ENCODE measurements at places on chromosomes 2 and 18.

GRCh38 chr2:39732482-39732881 lies 46.6 kb downstream of the THUMPD2 start:
- no peak for DNase-seq

DNA sequence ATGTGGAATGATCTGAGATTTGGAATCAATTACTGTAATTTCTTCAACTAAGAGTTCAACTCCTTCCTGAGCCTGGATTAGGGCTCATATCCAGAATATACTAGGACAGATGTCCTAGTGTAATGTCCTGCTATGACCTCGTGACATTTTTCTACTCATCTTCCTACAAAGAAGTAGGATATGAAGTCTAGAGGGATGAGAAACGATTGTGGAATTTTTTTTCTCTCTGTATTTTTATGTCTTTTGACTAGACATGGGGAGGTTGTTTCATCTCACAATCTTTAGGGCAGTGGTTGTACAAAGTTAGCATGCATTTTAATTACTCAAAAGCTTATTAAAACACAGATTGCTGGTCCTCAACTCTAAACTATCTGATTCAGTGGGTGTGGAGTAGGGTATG lies 203.0 kb downstream of the PARD3B start:
- DNase-seq: no peak

DNA sequence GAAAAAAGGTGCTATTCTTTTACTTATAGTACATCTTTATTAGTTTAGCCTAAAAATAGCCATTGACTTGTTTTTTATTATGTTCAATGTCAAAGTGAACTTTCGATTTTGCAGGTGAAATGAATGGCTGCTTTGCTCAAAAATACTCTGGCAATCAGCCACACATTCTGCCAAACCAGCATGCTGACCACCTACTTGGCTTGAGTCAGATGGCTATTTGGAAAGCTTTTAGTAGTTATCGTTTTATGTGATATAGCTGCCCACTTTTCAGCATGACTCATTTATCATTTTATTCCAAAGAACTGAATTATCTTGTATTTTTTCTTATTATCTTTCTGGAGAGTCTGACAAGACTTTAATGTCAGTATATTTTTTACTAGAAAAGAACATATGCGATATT lies 1615.8 kb upstream of the TMEFF2 start:
- DNase-seq: no peak

DNA sequence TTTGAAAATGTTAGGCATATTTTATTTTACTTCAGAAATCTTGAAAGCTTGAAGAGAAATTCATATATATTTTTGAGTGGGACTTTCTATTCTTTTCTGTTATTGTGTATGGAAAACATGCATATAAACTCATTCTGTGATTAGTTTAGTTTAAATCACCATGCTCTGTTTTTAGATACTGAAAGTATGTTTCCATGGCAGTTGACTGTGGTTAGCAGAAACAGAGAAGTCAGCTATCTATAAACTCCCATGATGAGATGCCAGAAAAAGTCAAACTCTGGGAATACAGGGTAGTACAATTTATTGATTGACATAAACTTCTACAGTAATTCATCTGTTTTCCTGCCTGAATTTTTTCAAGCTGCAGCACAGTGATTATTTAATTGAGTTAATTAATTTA lies 905.3 kb upstream of the VRK2 start:
- no peak for DNase-seq

DNA sequence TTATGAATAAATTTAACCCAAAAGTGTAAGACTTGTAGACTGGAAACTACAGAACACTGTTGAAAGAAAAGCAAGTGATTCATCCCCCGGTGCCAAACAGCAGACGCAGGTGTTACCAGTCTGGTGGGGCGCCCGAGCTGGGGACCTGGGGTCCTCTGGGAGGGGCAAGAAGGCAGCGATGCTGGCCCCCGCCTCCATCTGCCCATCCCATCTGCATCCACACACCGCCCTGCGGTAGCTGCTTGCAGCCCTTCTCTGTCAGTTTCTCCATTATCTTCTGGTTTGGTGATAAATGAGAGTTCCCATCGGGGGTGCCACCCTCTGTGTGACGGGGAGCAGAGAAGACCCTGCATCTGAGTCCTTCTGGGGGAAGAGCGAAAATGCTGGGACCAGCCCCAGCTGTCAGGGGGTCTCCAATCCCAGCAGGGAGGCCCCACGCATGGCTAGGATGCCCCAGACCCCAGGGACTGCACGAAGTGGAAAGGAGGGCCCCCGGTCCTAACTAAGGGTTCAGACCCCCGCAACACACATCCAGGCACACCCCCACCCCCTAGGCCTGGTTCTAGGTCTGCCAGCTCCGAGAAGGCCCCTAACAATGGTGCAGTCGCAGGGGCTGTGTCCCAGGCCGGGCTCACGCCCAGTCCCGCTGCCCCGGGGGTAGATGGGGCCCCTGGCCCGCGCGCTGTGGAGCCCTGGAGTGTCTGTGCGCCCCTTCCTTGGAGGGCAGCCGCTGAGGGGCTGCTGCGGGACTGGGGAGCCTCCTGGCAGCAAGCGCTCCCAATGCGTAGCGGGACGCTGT lies 686 bp upstream of the RGPD8 start:
- no peak for DNase-seq
